ENCODE measurements at places on chromosomes 2 and 18. TPM values are rescaled to one million over a fixed set of nuclear protein-coding genes. Genes with fewer than 3 reads are reported as not detected.

The LRRTM4 gene
- polyA plus RNA-seq = 1.1 TPM

The SLC4A3 gene
- polyA plus RNA-seq = 16.6 TPM

The CROCC2 gene
- polyA plus RNA-seq = not detected

The PHLPP1 gene
- polyA plus RNA-seq = 40.1 TPM

The OR6B2 gene
- not detected for polyA plus RNA-seq

The ZNF396 gene
- polyA plus RNA-seq = 1.3 TPM
